ENCODE measurements at places on chromosomes 11 and 22.

- no peak for DNase-seq
Measured at GRCh38 chr22:35368386-35368785, 12.5 kb upstream of the HMOX1 start.

DNA sequence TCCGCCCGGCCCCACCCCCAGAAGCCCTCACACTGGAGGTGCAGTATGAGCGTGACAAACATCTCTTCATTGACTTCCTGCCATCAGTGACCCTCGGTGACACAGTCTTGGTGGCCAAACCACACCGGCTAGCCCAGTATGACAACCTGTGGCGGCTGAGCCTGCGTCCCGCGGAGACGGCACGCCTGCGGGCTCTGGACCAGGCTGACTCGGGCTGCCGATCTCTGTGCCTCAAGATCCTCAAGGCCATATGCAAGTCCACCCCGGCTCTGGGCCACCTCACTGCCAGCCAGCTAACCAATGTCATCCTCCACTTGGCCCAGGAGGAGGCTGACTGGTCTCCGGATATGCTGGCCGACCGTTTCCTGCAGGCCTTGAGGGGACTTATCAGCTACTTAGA is 6.6 kb upstream of the ATF4 start:
- DNase-seq, result no peak

- no peak for DNase-seq
Measured at GRCh38 chr22:38148245-38148644, 33.4 kb downstream of the PLA2G6 start.

- DNase-seq, result no peak
Measured at GRCh38 chr11:8689726-8690255, 7.2 kb downstream of the RPL27A start.

DNA sequence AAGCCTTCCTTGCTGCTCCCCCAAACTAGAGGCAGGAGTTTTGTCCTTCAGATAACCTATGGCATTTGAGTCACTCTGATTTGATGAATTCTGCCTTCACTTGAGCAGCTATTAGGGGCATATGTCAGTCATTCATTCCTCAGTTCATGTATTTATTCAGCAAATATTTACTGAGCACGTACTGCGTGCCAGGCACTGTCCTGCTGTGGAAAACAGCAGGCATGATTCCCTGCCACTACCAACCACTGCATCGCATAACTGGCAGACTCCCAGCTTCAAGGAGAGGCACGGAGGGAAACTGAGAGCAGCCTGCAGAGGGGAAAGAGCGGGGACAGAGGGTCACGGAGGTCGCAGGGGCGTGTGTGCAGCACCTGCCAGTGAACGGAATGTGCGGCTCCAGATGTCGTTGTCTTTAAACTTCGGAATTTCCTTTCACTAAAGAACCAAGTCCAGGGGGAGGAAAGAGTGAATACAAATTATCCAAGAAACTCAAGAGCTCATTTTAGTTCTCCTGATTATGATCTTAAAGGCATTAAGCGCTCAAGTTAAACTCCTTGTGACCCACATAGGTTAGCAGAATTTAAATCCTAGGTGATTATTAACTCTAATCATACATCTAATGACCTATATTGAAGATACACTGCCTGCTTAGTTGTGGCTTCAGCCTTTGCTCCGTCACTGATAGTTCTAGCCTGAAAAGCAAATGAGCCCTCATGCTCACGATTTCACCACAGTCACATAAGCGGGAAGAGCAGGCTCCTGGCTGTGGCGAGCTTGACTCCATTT is 12.6 kb downstream of the PPARA start:
- no peak for DNase-seq

DNA sequence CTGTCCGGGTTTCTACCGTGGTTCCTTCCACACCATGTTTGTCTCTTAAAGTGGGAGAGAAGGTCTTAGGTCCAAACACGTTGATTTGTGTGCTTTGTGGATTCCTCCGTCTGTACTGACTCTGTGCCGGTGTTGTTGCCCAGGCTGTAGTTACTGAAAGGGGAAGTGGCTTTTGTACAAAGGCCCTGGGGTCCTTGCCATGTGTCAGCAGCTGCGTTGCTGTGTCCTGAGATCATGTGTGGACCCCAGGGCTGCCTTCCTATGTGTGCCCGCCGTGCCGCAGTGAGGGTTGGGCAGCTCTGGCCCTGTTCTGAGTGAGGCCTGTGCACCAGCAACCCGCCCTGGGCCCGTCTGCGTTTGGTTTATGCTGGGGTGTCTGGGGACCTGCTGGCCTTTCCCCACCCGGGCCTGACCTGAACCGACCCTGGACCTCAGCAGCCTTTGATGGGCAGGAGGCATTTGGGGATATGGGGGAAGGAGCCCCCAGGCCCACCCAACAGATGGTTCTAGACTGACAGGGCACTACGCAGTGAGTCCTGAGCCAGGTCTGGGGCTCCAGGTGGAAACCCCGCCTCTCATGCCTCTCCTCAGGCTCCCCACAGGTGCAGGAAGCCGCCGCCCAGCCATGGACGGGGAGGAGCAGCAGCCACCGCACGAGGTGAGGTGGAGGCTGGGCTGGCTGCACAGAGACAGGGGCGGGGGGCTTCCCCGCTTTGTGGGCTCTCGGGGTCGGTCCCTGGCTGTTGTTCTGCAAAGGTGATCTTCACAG is 6.9 kb downstream of the TRABD start:
- DNase-seq, result no peak

DNA sequence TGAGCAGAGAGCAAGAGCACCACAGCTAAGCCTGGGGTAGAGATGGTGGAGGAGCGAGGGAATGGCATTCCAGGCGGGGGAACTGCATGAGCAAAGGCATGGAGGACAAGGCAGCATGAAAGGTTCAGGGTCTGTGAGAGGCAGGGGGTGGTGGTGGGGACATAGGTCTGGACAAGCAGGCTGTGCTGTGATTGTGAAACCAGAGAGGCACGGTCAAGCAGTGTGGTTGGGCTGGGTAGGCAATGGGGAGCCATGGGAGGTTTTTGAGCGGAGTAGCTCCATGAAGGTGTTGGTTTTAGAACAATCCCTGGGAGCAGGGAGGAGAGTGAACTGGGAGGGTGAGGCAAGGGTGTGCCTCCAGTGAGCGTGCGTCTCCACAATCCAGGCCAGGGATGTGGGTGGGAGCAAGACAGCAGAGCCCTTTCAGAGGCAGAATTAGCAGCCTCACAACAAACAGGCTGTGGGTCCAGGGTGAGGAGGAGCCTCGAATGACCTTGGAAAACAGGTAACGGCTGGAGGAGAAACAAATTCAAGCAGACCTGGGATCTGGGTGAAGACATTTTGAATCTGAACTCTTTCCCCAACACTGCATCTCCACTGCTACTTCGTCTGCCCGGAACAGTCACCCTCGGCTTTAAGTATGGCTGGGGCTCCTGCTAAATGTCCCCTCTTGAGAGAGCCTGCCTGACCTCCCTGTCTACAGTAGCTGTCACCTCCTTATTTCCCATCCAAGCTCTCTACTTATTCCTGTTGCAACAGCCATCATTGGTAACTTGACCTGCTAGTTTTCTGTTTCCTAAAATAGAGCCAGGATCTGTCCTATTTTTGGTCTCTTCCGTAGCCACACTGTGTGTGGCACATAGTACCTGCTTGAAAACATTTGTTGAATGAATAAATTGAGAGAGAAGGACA is 27.0 kb upstream of the TSPAN18 start:
- DNase-seq, result no peak

DNA sequence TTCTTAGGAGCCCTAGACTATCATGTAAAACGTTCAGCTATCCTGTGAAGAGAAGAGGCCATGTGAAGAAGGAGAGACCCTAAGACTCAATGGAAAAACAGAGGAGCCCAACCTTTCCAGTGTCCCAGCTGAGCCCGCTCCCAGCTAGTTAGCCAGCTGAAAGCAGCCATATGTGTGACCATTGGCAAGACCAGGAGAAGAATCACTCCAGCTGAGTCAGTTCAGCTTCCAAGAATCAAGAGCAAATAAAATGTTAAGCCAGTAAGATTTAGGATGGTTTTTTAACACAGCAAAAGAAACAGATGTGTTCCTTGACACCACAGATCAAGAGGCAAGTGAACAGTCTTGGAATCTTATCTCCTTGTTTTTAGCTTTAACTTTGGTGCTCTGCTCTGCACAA is 108.0 kb downstream of the CCDC81 start:
- no peak for DNase-seq

DNA sequence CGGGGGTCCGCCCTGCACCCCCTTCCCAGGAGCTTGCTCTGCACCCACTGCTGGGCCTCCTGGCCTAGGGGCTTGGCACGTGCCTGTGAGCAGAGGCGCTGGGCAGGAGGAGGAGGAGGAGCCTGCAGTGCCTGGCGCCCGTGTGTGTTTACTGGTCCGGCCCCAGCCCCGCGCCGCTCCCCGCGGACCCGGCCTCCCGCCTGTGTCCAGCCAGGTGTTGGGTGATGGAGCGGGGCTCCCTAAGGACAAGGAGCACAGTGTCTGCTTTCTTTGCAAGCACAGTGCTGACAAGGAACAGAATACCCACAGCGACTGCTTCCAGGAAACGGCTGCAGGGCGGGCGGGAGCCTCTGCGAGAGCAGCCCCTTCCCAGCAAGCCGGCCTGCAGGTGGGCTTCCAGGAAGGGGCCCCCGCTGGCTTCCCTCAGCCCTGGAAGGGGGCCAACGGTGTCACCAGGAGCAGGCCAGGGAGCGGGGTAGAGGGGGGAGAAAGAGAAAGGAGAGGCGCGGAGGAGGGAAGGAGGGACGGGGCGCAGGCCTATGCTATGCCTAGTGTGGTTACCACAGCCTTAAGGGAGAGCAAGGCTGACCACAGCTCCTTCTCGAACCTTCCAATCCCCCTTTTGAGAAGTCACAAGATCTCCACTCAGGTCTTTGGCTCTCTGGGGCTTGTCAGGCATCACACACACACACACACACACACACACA is 6.6 kb downstream of the H19 start:
- DNase-seq, result no peak

DNA sequence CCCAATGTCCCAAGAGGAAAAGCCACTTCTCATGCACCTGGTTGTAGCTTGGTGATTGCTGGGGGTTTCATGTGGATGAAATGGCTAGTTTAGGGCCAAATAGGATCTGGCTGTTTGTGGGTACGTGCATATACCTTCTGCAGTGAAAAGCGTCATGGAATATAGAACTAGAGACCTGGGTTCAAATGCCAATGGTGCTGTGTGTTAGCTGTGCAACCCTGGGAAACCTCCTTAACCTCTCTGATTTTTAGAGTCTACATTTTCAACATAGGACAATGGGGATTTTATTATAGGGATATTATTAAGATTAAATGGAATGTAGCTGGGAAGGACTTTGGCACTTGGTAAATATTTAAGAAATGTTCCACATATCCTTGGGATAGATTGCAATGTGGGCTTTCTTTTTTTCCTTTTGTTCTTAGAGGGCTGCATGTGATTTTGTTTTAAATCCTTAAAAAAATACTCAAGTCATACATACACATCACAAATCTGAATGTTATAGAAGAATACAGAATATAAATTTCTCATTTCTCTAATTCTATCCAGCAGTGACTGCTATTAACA is 112.6 kb upstream of the E2F8 start:
- no peak for DNase-seq

DNA sequence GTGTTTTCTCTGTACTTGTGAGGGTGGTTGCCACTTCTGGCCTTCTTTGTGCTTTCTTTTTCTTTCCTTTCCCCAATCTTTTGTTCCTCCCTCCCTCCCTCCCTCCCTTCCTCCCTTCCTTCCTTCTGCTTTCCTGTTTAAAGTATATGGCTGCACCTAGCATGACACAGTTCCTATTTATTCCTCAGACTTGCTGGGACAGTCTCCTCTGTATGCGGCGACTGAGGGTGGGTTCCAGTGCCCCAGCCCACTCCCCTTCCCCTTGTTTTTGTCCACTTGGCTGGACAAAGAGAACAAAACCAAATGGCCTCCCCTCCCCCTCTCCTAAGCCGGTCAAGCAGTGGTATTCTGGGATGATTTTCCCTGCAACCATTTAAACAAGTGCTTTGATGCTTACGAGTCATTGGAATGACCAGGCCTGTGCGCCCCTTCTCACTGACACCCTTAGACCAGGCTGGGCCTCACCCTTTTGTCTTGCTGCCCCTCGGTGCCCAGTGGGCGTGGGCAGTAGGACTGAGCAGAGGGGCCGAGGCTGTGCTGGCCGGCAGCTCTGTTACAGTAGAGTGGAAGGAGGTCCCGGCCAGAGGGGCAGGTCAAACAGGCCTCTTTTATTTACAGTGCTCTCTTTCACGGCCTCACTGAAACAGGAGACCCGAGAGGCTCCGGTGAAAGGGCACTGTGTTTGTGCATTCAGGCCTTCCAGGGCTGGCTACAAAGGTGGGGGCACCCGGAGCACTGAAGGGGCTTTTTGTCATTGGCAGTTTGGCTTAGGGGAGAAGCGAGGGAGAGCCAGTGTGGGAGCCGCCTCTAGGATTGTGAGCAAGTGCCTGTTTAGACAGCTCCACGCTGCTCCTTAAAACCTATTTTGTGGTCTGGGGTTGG is 32.2 kb downstream of the ZBTB16 start:
- no peak for DNase-seq

- no peak for DNase-seq
Measured at GRCh38 chr11:60955571-60955970, 3.6 kb upstream of the SLC15A3 start.

DNA sequence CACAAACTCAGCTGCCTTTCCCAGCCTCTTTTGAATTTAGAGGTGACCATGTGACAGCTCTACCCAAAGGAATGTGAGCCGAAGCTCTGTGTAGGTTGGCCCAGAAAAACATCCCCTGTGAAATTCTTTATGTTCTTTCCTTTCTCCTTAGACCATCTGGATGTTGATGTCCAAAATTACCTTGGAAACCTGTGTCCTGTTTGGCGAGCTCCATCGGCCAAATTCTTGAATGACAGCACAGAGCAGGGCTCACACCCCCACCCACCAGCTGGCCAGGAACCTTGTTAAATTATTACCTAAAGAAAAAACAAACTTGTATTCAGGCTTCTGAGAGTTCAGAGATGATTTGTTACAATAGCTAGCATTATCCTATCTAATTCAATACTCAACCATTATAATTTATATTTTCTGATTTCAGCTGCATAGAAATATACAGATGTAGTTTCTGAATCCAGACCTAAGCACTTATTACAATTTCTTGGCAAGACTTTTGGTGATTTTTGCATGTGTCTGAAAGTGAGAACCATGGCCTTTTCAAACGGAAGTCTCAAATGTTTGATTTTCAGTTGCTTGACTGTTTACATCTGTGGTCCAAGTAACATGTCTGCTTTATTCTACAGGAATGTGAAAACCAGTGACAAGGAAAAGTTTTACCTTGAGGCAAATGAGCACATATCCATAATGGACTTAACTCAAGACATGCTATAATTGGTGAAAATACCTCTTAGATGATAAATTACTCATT is 554.2 kb downstream of the NTM start:
- no peak for DNase-seq

GRCh38 chr11:74480688-74481417 is 12.7 kb downstream of the LIPT2 start:
- DNase-seq, result no peak

- DNase-seq, result no peak
Measured at GRCh38 chr11:105298174-105298573, 158.6 kb upstream of the CARD18 start.

GRCh38 chr22:32378707-32379272 is 21.1 kb downstream of the RFPL3 start:
- DNase-seq, result no peak

GRCh38 chr11:72828081-72828567 is 13.9 kb downstream of the ATG16L2 start:
- DNase-seq, result no peak
